Germinal center (tissue), 1 donor: ENCODE measurements at places on chromosomes 1 and 21.
A peak's percentile ranks its signal among the peaks of the same experiment; 100 is the strongest.

DNA sequence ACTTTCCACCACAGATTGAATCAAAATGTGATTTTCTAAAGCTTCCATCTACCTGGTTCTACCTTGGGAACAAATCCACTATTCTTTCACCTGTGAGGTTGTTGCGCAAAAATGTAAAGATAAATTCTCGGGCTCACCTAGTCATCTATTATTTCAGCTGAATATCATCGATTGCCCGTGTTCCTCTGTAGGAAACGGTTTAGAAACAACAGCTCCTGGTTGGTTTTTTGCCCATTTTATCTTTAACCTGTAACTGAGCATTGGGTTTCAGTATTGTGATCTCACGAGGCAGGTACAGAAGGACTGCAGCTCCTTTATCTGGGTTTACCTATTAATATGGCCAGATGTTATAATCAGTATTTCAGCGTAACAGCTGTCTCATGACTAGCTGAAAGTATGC, 52.9 kb upstream of the LRRC8C start:
- no peak for DNase-seq

DNA sequence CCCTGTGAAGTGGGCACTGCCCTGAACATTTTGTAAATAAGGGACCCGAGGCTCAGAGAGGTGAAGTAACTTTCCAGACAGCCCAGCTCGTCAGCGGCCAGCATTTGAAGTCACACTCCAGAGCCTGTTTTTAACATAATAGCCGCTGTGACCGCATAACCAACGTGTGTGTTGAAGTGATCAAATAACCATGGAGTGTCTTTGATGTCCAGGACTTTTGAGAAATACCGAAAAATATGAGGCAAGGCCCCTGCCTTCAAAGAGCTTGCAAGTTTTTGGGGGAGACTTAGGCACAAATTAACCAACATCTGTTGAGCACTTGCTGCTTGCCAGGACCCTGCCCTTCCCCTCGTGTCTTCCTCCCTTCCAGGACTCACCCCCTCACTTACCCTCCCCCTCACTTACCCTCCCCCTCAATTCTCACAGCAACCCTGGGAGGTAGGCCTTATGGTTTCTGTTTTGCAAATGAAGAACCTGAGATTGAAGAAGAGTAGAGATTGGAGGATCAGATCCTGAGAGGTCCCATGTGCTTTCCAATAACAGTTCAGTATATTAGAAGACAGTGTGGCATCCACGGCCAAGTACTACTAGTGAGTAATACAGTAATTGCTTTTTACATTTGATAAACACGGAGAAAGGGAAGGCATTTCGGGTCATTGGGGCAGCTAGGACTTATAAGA, 1.3 kb upstream of the SLC16A1 start:
- DNase-seq = peak; percentile 77

DNA sequence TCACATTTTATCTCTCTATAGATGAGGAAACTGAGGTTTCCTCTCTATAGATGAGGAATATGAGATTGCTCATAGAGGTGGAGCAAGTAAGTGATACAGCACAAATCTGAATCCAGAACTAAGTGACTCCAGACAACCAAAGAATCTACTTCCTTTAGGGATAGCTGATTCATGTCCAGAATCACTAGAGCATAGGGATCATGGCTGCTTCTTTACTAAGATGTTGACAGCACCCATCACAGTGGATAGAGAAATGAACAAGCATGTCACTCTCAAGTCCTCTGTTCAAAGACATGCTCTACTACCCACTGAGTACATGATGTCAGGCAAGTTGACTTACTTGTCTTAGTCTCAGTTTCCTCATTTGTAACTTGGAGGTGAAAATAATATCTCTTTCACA, 116.1 kb upstream of the SPATA6 start:
- no peak for DNase-seq

DNA sequence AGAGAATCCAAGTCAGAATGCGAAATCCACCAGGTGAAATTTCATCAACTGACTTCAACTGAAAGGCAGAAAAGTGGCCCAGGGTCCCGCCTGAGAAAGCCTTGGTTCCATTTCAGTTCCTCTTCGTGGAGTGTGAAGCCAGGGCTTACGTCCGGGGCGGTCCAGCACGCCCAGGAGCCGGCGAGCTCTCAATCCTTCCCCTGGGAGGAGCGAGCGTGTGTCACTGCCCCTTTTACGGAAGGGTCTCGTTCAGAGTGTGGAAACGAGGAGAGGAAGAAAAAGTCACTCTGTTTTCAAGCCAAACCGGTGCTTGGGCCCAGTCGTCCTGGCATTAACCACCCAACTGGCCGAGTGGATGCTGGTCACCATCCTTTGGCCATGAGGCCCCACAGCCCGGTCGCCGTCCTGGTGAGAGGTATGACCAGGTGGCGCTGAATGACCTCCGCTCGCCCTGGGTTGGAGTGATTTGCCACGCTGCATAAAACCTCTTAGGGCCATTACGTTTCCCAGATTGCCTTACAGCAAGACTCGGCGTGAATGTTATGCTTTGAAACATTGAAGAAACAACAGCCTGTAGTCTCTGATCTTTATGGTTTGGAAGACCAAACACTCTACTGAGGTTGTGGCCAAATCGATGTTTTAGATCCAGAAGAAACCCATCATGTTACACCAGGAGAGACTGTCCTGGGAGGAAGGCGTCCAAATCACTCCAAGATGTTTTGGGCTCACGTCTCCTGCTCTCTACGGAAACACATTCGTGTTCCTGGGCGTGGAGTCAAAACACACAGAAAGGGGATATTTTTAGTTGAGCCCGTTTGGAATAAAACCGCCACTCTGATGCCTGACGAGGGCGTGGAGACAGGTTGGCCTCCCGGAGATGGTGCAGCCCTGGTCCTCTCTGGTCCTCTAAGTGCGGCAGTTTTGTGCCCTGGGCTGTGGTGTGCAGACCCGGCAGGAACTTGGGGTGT, 93.6 kb upstream of the ACTRT2 start:
- DNase-seq = no peak

DNA sequence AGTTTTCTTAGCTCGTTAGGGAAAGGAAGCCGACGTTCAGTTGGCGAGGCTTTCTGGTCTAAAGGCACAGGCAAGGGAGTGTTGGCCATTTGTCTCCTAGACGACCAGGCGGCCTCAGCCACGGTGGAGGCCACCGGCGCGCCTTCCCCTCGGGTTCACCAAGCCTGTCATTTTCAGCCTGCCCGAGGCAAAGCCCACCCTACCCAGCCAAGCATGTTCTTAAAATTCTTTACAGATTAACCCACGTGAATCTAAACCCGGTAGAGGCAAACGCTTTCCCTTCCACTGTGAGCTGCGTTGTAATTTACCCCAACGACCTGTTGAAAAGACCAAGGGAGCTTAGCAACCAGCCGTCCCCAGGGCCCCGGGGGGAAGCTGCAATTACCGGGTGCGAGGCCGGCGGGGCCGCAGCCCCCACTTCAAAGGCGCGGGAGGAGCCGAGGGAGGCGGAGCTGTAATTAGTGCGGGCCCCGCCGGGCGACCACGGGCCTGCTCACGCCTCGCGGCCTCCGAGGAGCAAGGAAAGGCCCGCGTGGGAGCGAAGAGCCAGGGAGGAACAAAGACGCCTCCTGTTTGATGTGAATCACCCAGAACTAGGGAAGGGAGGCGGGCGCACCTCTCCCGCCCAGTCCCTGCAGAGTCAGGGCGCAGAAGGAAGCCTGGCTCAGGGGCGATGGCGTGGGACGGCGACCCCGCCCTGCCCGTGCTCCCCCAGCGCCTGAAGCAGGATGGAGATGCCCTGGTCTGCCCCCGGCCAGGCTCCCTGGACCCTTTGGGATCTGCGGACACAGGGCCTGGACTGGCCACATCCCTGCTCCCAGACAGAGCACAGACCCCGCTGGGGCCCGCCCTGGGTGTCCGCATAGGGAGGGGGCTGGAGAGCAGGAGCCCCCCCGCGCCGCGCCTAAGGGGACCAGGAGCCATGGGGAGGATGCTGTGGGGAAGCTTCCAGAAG, 12.1 kb upstream of the TSPEAR start:
- no peak for DNase-seq

- no peak for DNase-seq
Observed at GRCh38 chr1:78833491-78833890, 173.0 kb downstream of the ADGRL4 start.

GRCh38 chr1:97056386-97056785, 334.8 kb downstream of the PTBP2 start:
- no peak for DNase-seq

DNA sequence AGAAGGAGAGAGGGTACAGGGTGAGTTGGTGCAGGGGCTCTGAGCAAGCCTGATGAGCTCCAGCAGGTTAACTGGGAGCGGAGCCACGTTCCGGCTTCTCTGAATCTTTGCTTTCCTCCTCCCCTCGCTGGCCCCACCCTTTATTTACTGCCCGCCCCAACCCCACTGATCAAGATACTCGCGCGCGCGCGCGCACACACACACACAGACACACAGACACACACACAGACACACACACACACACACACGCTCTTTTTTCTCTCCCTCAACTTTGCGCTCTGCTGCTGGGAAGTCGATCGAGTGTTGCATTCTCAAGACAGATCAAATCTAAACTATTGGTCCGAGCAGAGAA, at the start of gene GRIK1:
GRIK1 (minus strand) TSS at position 73 of the 352 bp plus-strand sequence.
- DNase-seq = no peak

DNA sequence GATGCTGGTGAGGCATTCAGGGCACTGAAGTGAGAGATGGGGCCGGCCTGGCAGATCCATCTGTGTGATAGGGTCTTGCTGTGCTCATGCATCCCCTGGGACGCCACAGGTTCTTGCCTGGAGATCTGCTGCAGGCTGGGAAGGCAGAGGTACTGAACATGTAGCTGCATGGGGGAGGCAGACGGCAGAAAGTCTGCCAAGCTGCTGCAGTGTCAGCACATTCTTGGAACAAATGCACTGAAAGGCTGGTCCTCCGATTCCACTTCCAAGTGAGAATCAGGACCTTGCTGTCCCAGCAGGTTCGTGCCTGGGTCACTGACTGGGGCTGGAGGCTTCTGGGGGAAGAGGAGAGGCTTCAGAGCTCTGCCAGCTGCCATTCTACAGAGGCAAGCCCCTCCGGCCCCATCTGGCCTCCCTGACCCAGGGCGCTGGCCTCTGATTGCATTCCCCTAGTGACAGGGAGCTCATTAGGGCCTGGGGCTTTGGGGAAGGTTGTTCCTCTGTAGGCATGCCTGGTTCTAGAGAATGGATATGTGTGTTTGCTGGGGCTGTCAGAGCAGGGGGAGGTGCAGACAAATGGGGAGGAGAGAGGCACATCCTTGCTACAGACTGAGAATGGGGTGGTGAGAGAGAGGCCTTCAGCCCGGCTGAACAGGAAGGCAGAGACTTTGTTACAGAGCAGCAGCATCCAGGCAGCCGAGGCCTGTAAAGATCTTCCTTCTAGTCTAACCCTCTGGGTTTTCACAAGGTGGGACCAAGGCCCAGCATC, 174.0 kb downstream of the TRABD2B start:
- no peak for DNase-seq

GRCh38 chr1:107076841-107077240, 20.4 kb downstream of the PRMT6 start:
- no peak for DNase-seq

GRCh38 chr1:184036517-184036949, 995 bp downstream of the COLGALT2 start:
- DNase-seq = peak; percentile 6

- no peak for DNase-seq
Observed at GRCh38 chr1:201296352-201296751, 13.0 kb downstream of the PKP1 start.

- no peak for DNase-seq
Observed at GRCh38 chr1:9929431-9930385, 13.5 kb downstream of the LZIC start.

DNA sequence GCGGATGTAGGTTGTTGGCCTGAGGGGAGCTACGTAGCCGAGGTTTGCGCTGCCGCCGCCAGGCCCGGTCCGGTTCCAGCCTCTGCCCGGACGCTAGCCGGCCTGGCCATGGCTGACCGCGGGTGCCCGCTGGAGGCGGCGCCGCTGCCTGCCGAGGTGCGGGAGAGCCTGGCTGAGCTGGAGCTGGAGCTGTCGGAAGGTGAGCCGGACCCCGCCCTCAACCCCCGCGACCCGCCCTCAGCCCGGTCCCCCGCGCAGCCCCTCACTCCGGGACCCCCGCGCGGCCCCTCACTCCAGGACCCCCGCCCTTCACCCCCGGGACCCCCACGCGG, 299 bp downstream of the DIP2A start:
- DNase-seq = no peak

GRCh38 chr1:225650179-225650578, 2.7 kb downstream of the ENAH start:
- DNase-seq = no peak

DNA sequence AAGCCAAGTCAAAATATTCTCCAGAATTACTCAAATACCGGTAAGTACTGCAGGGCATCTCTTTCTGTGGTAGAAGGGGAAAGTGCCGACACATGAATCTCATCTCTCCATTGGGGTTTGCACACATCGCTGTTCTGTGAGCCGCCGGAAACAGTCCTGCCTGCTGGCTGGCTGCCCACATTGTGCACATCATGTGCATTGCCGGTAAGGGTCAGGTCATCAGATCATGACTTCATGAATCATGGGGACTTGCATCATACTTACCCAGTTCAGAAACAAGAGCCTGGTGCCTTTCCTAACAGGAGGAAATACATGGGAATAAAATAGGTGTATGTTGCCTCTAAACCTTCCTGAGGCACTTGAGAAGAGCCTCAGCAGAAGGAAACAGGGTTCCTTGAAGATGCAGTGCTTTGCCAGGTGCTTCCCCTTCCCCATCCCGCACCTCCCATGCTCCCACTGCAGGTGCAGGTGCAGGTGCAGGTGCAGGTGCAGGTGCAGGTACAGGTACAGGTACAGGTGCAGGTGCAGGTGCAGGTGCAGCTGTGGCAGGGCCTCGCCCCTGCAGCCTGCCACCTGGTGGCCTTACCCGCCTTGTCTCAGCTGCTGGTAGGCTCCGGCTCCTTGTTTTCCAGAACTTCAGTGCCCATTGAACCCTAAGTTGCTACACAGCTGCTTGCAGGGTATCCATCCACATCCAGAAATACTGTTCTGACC, 26.5 kb downstream of the GPR137B start:
- peak; percentile 34 for DNase-seq

DNA sequence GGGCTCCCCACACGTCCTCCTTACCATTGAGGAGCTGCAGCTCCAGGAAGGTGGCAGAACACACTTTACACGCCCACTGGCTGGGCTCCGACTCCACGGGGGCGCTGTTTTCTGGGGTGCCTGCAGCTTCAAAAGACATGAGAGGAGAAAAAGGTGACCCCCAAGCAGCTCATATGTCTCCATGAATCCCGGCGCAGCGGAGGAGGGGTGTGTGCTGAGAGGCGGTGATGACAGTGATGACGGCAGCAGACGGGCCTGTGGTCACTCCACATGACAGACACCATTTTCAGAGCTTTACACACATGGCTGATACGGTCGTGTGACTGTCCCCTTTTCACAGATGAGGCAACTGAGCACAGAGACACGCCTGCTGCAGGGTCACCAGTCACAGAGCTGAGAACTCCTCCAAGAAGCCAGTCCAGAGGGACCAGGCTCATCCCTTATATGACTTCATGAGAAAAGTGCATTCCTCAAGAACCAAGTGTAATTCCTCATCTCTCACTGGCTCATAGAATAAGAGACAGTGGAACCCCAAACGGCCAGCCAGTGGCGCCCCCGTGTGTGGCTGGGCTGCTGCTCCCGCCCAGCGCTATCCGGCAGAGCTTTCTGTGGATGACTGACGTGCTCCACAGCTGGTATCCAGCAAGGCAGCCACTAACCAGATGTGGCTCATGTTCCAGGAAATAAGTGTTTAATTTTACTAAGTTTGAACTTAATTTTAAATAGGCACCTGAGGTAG, 31.9 kb downstream of the PRDM15 start:
- no peak for DNase-seq

GRCh38 chr1:221845650-221846371, 103.9 kb upstream of the DUSP10 start:
- no peak for DNase-seq

- DNase-seq = peak; percentile 69
Observed at GRCh38 chr1:54965624-54966340, 14.6 kb upstream of the TMEM61 start.

GRCh38 chr1:1206966-1207531, 657 bp upstream of the TNFRSF18 start:
- no peak for DNase-seq
